ENCODE measurements at places on chromosomes 12 and 14. TPM values are rescaled to one million over a fixed set of nuclear protein-coding genes. Genes with fewer than 3 reads are reported as not detected.

DNA sequence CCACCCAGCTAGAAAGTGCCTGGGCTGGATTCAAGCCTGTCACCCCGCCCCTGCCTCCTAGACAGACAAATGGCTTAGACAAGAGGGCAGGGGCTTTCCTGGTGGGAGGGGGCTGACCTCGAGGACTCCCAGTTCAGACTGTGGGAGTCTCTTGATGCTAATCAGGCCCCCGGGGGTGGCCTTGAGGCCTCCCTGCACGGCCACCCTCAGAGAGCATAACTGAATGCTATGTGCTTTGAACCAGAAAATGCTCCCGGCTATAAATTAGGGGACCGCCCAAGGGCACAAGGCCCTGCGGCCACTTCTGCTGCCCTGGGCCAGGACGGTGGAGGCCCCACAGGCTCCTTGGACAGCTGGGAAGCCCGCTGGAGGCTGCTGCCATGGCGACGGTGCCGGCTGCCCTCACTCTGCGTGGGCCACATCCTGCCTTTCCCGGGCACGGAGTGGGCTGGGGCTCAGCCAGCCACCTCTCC is 111.0 kb upstream of the NCOR2 start:
- no peak for DNase-seq

- DNase-seq: no peak
These were observed 10.6 kb upstream of the NUMB start for GRCh38 chr14:73468828-73469375.

DNA sequence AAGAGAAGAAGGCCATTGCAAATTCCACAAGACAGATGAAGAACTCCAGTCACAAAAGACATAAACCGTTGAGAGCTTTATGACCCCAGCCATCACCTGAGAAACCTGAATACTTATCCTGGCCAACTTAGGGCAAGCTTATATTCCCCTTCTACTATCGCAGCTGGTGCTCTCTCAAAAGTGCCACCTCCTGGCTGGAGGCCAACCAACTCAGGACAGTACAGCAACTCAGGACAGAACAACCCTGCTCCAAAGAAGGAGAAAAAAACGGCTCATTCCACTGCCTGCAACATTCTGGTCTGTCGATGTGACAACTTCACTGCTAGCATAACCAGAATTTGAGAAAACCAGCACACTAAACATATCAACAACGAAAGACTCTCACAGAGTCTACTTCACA is 9.7 kb upstream of the KRT6B start:
- no peak for DNase-seq

- DNase-seq: no peak
These were observed 217.4 kb downstream of the SLC41A2 start for GRCh38 chr12:104740668-104741067.

LMNTD1 gene
- 1.2 TPM for total RNA-seq

DNA sequence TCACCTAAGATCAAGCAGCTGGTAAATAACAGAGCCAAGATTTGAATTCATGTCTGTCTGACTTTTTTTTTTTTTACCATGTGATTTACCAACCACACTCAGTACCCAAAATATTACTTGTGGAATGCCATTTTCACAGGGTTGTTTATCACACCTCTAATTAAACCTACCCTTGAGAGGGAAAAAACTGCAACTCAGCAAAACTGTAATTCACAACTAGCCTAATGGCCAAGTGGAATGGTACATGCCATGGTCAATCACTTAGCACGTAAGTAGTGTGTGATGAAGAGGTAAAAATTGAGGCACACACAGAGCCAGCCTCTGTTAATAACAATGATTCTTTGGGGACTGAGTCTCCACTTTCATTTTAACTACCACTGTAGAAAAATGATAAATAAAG is 412.9 kb upstream of the GARIN6 start:
- no peak for DNase-seq

DNA sequence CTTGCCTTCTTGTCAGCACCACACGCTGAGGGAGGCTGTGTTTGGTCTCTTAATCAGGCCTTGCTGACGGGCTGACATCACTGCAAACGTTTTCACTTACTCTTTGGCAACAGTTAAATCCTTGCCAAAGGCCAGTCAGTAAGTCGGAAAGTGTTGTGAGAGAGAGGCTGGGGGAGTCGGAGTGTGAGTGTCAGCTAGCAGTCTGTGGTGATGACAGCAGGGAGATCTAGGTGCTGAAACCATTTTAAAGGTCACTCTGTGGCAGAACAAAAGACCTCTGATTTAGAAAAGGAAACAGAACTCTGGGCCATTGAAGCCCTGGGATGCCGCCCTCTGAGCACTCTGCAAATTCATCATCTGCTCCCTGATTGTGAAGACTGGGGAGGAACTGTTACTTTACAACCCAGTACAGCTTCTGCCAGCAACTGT is 143.5 kb downstream of the PAX9 start:
- no peak for DNase-seq

GRCh38 chr12:5073853-5074252 is 30.2 kb downstream of the KCNA5 start:
- no peak for DNase-seq

- no peak for DNase-seq
These were observed 46.2 kb downstream of the TESC start for GRCh38 chr12:117053050-117053400.

TBX5 gene
- total RNA-seq: not detected

NUP107 gene
- total RNA-seq: 59.9 TPM

GRCh38 chr12:75990189-75990912 is 41.2 kb downstream of the PHLDA1 start:
- DNase-seq: no peak

GRCh38 chr12:13377698-13378097 is 181.2 kb downstream of the EMP1 start:
- DNase-seq: no peak

DNA sequence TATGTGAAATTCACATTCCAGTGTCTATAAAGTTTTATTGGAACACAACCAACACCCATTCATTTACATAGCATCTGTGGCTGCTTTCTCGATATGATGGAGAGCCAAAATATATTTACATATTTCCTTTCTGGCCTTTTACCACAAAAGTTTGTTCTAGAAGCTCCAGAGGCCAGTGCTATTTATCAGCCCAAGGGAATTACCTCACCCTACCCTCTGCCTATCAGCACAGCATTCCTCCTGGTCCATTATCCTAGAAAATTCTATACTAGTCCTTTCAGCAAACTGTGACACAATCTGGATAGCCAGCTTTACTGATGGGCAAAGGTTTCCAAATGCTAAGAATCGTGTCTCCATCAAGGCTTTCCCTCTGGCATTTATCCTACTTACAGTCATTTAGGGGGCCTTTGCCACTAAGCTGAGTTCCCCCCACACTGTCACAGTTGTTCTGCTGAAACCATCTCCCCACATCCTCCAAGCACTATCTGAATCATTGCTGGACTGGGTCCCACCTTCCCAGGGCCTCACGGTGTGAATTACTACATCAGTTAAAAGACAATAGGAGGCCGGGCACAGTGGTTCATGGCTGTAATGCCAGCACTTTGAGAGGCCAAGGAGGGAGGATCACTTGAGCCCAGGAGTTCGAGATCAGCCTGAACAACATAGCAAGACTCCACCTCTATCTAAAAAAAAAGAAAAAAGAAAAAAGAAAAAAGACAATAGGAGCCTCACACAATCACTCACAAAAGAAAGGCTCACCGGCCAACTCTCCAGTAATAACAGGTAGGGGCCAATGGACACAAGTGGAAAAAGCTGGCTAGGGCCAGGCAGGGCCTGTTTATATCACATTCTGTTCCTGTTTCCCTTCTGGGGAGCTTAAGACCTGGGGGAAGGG is 12.1 kb downstream of the SYNE3 start:
- DNase-seq: no peak

KRT72 gene
- total RNA-seq: not detected

- no peak for DNase-seq
These were observed 425.9 kb upstream of the DCN start for GRCh38 chr12:91608542-91608941.

DNA sequence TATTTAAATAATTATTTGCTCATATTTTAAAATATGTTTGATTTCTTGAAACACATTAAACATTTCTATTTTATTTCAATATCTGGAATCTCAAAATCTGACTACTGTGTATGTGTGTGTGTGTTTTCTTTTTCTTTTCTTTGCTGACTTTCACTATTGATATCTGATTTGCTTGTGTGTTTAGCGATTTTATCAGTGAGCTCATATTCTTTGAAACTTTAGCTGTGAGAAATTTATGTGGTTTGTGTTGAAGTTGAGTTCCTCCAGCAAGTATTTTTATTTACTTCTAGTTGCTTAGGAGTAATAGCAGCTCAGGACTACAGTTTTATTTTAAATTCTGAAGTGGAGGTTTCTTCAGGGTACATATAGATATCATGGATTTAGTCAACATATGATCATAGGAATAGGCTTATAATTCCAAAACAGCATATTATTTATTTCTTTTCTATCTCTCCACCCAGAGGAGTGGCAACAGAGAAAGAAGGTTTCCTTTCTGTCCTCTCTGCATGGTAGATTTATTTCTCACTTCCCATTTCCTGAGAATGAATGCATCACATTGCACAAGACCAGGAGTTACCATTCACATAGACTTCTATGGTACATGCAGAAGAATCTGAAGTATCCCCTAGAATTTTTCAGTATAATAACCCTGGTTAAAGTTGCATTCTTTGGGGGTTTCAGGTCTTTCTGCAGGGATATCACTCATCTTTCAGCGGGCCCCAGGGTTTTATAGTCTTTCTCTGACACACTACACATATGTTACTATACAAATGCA is 60.5 kb downstream of the PTPRQ start:
- no peak for DNase-seq

AMN gene
- under 0.01 TPM for total RNA-seq

DNA sequence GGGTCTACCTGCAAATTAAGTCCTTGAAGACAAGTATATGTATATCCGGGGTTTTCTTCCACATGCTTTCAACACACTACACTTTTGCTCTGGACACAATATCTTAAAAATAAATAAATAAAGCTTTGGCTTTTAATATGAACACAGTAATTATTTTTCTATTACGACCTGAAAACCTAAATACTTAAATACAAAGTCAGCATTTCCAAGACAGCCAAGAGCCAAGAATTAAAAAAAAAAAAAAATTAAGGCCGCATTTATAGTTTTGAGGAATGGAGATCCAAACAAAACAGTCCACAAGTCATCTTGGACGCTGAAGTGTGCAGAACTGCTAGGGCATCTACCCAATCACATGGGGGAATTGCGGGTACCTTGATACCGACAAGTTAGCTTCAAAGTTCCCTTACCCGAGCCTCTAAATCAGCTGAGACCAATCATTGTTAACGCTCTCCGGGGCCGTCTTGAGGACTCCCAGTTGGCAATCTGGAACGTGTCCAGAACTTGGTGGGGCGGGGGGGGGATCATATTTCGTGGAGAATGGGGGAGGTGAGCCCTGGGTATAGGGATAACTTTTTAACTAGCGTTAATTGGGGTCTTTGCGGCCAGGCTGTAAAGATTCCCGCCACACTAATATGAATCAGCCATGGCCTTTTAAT is 731 bp upstream of the PCNX4 start:
- DNase-seq: peak; percentile 15

DNA sequence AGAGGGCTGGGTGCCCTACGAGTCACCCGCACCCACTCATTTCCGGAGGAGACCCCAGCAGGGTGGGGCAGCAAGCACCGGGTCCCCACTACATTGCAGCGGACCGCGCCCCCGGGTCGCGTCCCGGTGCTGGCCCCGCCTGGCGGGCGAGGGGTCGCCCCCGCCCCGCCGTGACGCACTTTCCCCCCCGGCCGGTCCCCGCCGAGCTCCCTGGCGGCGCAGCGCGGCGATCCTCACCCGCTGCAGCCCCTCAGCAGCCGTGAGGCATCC is 106.1 kb downstream of the PRICKLE1 start:
- peak; percentile 51 for DNase-seq

DNA sequence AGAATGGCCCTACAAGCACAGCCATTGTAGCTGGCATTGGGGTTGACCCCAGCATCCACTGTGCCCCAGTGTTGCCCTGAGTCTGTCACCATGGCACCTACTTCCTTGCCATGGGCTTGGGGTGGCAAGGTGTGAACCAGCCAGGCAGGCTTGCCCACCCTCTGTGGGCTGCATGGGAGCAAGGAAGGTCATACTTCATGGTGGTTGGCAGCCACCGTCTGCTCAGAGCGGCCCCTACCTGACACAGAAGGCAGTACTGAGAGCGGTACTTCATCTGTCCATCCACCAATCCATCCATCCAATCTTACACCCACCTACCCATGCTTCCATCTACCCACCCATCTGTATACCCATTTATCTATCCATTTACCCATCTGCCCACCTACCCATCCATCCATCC is 160.1 kb downstream of the KIF26A start:
- no peak for DNase-seq

DNA sequence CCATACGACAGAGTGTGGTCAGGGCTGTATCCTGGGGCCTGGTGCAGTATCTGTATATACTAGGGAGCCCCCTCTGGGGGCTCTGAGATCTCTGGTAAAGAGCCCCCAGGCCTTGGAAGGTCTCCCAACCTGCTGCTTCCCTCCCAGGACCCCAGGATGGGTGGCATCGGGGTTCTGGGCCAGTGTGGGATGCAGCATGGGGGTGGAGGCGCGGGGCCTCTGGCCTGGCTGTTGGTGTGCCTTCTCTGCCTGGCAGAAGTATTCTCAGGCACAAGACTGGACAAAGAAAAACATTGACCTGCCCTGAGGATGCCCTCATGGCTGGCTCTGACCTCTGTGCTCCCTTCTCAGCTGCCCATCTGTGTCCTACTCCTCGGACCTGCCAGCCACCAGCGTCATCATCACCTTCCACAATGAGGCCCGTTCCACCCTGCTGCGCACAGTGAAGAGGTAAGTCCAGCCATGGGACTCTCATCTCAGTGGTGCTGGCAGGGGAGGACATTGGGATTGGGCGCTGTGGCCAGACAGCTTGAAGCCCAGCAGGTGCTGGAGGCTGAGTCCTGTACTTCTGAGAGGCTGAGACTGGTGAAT is 64.5 kb downstream of the GALNT16 start:
- no peak for DNase-seq

ATF1 gene
- total RNA-seq: 26.5 TPM

MANSC1 gene
- total RNA-seq: 2.4 TPM

GRCh38 chr12:53181935-53182334 is 1.2 kb upstream of the CSAD start:
- no peak for DNase-seq

GRCh38 chr12:128549601-128550218 is 274.0 kb downstream of the SLC15A4 start:
- DNase-seq: no peak

DNA sequence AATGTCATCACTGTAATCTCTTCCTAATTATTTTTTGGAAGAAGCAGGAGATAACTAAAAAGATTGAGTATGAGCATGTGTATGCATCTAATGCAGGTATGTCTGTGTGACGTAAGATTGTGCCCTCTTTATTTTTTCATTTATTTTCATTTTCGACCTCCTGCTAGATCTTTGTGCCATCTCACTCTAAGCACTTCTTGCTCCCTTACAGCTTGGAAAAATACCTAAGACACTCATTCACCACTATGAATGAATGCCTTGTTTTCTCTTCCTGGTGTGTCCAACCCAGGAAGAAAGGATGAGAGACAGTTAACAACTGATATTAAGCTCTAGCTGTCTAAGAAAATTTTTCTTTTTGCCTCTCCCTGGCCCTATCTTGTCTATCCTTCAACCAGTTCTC is 76.8 kb upstream of the CISTR start:
- no peak for DNase-seq

Data from frontal cortex (tissue), 4 donors.